Endothelial cell (in vitro differentiated cells): ENCODE measurements at places on chromosomes 2 and 18. TPM values are rescaled to one million over a fixed set of nuclear protein-coding genes. Genes with fewer than 3 reads are reported as not detected.

DNA sequence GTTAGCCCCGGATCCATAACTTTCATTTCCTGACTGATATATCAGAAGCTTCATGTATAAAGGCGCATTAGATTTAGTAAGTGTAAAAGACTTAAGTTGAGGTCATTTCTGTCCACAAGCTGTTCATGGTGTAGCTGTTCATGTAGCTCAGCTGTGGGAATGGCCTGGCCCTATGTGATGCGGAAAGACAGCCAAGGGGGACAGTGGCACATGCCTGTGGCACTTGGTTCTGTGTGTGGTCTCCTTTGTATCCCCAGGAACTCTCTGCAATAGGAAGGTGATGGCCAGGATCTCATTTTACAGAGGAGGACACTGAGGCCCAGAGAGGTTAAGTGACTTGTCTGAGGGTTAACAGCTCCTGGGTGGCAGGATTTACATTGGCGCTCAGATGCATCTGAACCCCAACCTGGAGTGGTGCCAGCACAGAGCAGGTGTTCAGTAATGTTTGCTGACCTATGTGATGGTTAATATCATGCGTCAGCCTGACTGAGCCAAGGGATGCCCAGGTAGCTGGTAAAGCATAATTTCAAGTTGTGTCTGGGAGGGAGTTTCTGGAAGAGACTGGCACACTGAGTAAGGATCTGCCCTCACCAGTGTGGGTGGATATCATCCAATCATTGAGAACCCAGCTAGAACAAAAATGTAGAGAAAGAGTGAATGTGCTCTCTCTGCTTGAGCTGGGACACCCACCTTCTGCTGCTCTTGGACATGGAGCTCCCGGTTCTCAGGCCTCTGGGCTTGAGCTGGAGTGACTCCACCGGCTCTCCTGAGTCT, 25.4 kb downstream of the HPCAL1 start:
- no peak for DNase-seq

GRCh38 chr2:210445116-210445707, 31.3 kb downstream of the LANCL1 start:
- no peak for DNase-seq

GRCh38 chr2:79750321-79750720, 237.5 kb downstream of the CTNNA2 start:
- DNase-seq, result no peak

- DNase-seq, result no peak
Measured at GRCh38 chr2:128594953-128595677, 276.4 kb upstream of the HS6ST1 start.

GRCh38 chr2:32358111-32358482, 1.3 kb downstream of the BIRC6 start:
- no peak for DNase-seq

- no peak for DNase-seq
Measured at GRCh38 chr2:128058114-128058513, 30.3 kb upstream of the SAP130 start.

The RIT2 gene
- not detected for total RNA-seq

The FNDC4 gene
- total RNA-seq, result 26.4 TPM

The ARHGAP28 gene
- 350 TPM for total RNA-seq

The CEP192 gene
- 23.2 TPM for total RNA-seq

The DTNA gene
- 17.9 TPM for total RNA-seq

The MDH1 gene
- 80.5 TPM for total RNA-seq

The CCDC150 gene
- 12.4 TPM for total RNA-seq

The EMX1 gene
- 3.7 TPM for total RNA-seq
